ENCODE measurements at places on chromosomes 12 and 14.

GRCh38 chr12:116861320-116861719, 19.9 kb downstream of the HRK start:
- no peak for DNase-seq

- peak; percentile 48 for DNase-seq
Observed at GRCh38 chr12:105107171-105107493, 399 bp upstream of the WASHC4 start.

DNA sequence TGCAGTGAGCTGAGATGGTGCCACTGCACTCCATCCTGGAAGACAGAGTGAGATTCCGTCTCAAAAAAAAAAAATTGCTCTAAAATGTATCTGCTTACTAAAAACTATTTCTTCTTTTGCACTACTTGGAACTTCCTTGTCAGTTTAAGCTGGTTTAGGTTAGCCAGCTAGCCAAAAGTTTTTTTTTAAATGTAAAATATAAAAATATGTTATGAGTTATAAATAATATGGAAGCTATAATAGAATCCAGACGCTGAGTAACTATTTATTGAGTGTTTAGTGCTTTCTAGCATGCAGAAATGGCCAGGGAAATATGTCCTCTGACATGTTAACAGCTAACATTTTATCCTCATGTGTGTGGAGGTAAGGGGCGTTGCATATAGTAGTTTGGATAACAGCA, 85.6 kb downstream of the PLEKHA5 start:
- DNase-seq: no peak

DNA sequence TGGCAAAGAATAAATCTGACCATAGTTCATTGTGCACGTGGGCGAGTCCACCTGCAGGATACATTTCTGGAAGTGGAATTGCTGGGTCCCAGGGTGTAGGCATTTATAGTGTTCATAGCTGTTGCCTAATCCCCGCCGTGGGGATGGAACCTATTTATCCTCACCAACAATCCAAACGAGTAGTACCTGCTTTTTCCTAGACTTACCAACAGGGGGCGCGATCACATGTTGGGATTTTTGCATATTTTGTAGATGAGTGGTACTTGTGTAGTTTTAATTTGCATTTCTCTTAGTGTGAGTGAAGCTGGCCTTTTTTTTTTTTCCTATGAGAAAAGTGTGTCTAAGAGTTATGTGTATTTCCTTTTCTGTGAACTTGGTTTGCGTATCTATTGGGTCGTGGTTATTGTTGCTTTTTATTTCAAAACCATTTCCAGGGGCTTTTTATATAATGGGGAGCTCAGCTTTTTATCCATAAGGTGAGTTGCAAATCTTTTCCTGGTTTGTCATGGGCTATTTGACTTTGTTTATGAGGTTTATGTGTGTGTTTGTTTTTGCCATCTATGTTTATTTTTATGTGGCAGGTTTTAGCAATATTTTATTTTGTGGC, 67.2 kb downstream of the CCDC92 start:
- DNase-seq: peak; percentile 67

DNA sequence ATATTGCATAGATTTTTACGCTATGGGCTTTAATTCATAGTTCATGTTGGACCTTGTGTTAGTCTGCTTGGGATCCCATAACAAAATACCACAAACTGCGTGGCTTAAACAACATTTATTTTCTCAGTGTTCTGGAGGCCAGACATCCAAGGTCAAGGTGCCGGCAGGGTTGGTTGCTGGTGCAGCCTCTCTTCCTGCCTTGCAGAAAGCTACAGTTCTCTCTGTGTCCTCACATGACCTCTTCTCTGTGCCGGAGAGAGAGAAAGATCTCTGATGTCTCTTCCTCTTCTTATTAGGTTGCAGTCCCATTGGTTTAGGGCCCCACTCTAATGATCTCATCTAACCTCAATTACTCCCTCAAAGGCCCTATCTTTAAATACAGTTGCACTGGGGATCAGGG, 170.5 kb downstream of the IPO8 start:
- no peak for DNase-seq

GRCh38 chr14:63454863-63455622, 88.1 kb downstream of the PPP2R5E start:
- DNase-seq: no peak

DNA sequence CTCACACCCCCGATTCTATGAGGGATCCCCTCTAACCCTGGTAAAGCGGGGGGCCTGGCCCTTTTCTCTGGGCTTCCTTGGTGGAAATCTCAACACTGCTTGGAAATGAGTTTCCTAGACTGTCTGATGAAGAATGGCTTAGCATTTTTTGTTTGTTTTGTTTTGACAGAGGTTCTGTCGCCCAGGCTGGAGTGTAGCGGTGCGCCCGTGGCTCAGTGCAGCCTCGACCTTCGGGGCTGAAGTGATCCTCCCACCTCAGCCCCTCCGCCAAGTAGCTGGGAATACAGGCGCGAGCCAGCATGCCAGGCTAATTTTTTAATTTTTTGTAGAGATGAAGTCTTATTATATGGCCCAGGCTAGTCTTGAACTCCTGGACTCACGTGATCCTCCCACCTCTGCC, 30.3 kb downstream of the TC2N start:
- no peak for DNase-seq

GRCh38 chr14:21014761-21015190, 10.1 kb downstream of the NDRG2 start:
- DNase-seq: peak; percentile 80

DNA sequence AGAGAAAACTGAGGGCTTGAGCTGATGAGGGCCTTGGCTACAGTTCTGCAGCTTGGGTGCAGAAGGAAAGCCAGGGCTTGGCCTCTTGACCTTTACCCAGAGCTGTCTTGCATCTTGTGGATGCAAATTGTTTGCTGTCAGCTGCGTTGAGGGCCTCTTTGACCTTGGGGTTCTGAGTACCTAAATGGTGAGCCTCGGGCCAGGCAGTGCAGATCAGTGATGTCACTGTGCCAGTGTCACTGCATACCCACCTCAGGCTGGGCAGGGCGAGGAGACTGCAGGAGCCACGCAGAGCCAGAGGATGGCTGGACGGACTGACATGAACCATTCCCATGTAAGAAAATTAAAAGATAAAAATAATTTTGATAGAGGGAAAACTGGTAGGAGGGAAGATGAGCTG, 18.6 kb downstream of the ESRRB start:
- no peak for DNase-seq

GRCh38 chr14:87013583-87013982, 979.4 kb downstream of the GALC start:
- no peak for DNase-seq

DNA sequence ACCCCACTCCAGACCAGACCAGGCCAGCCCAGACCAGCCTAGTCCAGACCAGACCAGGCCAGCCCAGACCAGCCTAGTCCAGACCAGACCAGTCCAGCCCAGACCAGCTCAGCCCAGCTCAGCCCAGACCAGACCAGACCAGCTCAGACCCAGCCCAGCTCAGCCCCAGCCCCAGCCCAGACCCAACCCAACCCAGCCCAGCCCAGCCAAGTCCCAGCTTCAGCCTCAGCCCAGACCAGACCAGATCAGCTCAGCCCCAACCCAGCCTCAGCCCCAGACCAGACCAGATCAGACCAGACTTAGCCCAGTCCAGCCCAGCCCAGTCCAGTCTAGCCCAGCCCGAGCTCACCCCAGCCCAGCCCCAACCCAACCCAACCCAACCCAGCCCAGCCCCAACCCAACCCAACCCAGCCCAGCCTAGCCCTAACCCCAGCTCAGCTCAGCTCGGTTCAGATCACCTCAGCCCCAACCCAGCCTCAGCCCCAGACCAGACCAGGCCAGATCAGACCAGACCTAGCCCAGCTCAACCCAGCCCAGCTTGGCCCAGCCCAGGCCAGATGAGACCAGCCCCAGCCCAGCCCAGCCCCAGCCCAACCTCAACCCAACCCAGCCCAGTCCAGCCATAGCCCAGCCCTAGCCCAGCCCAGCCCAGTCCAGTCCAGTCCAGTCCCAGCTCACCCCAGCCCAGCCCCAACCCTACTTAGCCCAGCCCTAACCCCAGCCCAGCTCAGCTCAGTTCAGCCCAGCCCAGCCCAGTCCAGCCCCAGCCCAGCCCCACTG, 204.7 kb downstream of the BCL11B start:
- no peak for DNase-seq

- no peak for DNase-seq
Observed at GRCh38 chr12:16492240-16492639, 113.7 kb downstream of the LMO3 start.

GRCh38 chr14:75279153-75279762, 630 bp downstream of the FOS start:
- DNase-seq: peak; percentile 39
